T1000 (cell line): ENCODE measurements at places on chromosomes 6 and 20.
A peak's percentile ranks its signal among the peaks of the same experiment; 100 is the strongest.

GRCh38 chr20:33994222-33994913, 657 bp downstream of the RALY start:
- peak; percentile 58 for DNase-seq

DNA sequence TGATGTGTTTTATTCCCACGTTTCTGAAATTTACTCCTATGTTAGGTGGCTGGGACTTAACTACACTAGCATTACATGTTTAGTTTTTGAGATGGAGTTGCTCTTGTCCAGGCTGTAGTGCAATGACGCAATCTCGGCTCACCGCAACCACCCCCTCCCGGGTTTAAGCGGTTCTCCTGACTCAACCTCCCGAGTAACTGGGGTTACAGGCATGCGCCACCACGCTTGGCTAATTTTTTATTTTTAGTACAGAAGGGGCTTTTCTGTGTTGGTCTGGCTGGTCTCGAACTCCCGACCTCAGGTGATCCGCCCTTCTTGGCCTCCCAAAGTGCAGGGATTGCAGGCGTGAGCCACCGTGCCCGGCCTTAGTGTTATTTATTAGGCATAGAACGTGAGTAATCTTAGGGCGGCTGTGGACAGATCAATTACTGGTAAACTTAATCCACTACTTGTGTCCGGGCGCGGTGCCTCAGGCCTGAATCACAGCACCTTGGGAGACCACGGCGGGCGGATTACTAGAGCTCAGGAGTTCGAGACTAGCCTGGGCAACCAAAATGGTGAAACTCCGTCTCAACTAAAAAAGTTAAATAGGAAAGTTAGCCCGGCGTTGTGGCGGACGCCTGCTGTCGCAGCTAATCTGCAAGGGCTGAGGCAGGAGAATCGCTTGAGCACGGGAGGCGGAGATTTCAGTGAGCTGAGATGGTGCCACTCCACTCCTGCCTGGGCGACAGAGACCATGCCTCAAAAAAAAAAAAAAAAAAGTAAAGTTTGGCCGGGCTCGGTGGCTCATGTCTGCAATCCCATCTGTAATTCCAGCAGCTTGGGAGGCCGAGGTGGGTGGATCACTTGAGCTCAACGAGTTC, 123.7 kb upstream of the BTN3A2 start:
- no peak for DNase-seq

DNA sequence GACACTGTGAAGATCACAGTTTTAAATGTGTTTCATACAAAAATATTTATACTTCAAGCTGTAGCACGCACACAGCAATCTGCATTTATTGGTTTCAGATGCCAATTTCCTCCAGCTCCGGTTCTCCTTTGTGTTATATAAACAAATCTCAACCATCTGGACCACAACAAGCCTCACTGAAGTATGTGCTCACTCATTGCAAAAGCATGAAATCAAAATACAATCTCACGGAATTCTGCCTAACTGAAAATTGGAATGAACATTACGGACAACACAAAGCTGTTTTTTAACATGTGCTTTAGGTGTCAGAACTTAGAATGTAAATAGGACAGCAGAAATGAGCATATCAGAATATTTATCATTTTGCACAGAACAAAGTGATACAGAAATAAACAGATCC, 38.0 kb downstream of the RCAN2 start:
- DNase-seq = no peak

DNA sequence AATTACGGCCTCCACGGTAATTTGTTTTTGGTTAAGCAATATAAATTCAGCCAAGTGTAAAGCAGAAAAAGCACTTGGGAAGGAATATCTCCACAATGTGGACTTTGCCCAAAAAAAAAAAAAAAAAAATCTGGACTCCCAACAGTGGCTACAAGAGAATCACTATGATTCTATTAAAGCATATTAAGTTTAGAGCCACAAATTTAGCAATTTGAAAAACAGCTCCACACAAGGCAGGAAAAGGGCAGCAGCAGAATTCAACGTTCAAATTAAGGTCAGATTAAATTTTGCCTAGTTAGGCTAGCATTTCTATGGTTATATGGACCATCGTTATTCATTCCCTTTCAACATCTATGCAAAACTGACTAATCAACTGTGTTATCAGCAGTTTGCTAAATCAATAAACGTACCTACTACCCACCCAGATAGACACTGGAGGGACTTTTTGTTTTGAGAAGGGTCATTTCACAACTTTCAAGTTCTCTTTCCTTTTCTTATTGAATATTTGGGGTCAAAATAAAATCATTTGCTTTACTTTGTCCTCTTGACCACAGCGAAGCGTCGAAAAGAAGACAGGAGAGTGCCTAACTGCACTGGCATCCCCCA, 1.0 kb downstream of the MCM9 start:
- DNase-seq = no peak

DNA sequence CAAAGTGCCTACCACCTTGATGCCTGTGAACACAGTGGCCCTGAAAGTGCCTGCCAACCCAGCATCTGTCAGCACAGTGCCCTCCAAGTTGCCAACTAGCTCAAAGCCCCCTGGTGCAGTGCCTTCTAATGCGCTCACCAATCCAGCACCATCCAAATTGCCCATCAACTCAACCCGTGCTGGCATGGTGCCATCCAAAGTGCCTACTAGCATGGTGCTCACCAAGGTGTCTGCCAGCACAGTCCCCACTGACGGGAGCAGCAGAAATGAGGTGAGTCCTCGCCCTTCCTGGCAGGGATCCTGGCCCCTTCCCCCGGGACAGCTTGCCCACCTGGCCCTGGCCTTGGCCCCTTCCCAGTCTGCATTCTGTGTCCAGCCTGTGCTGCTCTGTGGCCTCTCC, 17.9 kb downstream of the MAVS start:
- DNase-seq = no peak

- no peak for DNase-seq
Observed at GRCh38 chr20:1900321-1900801, 5.2 kb downstream of the SIRPA start.

- DNase-seq = no peak
Observed at GRCh38 chr20:61753987-61754956, 311.4 kb downstream of the TAF4 start.

GRCh38 chr20:48577557-48577956, 250.2 kb downstream of the PREX1 start:
- no peak for DNase-seq

DNA sequence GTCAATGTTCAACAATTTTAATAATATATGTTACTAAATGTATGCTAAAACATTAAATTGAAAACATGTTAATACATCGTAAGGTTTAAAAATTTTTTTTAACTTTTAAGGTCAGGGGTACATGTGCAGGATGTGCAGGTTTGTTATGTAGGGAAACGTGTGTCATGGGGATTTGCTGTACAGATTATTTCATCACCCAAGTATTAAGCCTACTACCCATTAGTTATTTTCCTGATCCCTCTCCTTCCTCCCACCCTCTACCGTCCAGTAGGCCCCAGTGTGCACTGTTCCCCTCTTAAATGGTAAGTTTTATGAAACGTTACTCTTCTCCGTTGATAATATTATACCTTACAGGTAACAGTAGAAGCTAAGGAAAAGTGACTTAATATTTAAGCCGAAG, 15.8 kb downstream of the PDE7B start:
- DNase-seq = no peak

DNA sequence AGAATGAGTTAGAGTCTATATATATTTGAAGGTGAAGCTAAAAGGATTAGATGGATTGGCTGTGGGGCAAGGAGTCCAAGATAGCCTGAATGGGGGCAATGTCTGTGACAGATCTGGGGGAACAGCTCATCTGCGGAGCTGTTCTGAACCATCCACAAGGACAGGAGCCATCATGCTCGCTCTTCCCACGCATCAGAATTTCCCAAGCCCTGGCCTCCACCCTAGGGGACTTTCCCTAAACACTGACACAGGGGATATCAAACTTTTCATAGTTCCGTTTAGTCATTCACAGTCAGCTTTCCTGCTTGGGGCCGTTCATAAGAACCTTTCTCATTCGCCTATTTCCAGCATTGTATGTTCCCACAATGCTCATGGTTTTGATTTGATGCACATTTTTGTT, 37.6 kb upstream of the CCN6 start:
- no peak for DNase-seq

- no peak for DNase-seq
Observed at GRCh38 chr6:44495036-44495901, 107.8 kb downstream of the CDC5L start.

DNA sequence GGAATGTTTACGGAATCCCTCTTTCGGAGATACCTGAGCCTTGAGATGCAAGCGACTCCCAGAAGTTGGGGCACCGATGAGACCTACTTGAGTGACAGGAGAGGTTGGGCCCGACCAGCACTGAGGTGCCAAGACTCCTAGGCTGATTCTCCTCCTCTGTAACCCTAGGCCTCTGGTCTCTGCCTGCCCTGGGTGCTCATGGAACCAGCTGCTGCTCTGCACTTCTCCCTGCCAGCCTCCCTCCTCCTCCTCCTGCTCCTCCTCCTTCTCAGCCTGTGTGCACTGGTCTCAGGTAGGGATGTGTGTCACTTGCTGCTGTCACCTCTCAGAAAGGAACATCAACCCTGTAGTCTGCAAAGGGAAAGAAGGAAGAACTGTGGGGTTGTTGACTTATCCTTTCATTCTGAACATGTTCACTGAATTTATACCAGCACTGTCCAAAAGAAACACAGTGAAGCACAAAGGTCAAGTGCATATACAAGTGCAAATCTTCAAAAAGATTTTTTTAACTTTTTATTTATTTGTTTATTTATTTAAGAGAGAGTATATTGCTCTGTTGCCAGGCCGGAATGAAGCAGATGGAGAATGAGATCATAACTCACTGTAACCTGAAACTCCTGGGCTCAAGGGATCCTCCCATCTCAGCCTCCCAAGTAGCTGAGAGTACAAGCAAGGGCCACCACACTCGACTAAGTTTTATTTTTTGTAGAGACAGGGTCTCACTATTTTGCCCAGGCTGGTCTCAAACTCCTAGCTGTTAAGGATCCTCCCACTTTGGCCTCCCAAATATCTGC, 913 bp downstream of the BTN2A2 start:
- DNase-seq = no peak

DNA sequence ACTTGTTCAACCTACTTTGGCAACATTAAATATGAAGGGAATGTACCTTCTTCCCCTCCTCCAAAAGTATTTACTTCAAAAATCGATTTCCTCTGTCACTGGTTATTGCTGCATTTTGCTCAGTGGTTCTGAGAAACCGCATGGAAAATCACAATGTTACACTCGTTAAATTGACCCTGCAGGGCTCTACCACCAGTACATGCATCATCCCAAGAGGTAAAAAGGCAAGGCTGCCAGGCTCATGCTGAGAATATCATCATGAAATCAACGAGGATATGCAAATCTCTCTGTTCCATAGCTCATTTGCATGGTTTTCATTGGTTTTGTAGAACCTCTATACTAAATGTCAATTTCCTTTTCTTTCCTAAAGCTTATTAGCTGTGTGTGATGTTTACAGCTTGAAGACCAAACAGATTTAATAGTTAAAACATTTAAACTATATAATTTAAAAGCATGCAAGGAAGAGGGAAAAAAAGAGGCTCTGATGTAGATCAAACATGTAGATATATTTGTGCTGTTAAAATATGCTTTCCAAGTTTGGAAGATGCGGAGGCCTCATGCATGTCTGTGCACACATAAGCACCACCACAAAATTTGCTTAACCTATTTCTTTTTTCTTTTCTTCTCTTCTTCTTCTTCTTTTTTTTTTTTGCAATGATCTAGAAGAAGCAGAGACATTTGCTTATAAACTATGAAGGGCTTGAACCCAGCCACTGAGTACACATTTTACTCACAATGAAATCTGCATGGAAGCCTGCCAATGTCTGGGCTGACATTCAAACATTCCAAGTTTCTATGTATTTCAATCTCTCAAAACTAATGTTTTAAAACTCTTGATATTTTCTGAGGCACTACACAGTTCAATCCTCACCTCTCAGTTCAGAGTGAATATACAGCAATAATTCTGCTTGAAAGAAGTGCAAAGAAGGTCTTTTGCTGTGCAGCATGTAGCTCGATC, 194.0 kb downstream of the GMPR start:
- no peak for DNase-seq

- DNase-seq = no peak
Observed at GRCh38 chr6:43768983-43769525, 957 bp upstream of the VEGFA start.

DNA sequence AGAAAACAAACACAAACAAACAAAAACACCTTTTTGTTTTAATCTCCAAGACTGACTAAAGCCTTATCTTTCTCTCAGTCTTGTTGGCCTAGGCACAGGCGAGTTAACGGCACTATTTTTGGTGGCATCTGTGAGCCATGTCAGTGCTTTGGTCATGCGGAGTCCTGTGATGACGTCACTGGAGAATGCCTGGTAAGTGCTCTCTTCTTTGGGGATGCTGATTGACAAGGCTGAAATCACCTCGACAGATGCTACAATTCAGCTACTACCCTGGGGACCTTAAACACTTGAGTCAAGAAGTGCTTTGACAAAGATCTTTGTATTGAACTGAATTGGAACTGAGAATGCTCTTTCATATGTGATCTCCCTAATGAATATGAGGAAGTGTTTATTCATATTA, 384.1 kb downstream of the LAMA2 start:
- no peak for DNase-seq

- DNase-seq = no peak
Observed at GRCh38 chr6:20709451-20709850, 175.2 kb downstream of the CDKAL1 start.

- DNase-seq = no peak
Observed at GRCh38 chr6:75115481-75115880, 90.4 kb downstream of the COL12A1 start.

- DNase-seq = no peak
Observed at GRCh38 chr20:44579313-44580081, 2.9 kb upstream of the PKIG start.

DNA sequence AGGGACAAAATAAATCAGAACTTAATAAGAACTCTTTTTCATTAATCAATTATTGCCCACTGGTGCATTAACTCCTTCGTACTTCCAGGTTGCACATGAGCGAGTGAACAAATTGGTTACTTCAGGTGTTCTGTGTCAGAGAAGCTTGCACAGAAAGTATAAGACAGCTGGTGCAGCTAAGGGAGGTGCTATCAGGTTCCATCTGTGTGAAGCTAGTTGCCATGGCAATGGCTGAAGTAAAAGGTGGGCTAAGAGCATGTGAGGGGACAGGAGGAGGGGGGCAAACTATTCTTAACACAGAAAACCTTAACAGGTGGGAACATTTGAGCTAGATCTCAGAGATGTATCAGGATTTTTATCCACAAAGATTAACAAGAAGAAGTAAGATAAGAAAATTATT, 81.6 kb downstream of the MANEA start:
- no peak for DNase-seq
